ENCODE measurements at places on chromosomes 12 and 14. TPM values are rescaled to one million over a fixed set of nuclear protein-coding genes. Genes with fewer than 3 reads are reported as not detected.

- no peak for DNase-seq
Measured at GRCh38 chr12:14665354-14666348, 30.7 kb downstream of the GUCY2C start.

DNA sequence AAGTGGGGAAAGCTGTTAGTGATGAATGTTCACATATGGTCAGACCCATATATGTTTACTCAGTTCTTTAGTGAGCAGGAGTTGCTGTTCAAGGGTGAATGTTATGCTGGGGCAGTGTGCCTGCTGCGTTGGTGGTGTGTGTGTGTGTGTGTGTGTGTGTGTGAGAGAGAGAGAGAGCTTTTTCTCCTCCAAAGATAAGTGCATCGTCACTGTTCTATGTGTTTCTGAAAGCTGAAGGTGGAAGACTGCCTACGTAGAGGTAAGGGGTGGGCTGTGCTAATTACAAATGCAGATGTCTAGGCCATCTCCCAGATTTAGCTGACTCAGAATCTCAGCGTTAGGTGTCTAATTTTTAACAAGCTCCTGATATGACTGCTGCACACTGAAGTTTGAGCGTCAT is 10.5 kb downstream of the GABARAPL1 start:
- DNase-seq: no peak

Gene CLEC7A
- polyA plus RNA-seq: not detected

DNA sequence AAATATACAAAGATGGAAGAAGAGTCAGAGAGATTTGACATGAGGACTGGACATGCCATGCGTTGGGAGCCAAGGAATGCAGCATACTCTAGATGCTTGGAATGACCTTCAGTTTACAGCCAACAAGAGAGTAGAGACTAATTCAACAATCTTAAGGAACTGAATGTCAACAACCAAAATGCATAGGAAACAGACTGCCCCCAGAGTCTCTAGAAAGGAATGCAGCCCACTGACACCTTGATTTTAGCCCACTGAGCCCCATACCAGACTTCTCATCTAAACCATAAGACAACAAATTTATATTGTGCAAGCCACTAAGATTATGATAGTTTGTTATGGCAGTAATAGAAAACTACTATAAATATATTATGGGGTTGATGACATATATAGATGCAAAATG is 611.2 kb downstream of the RPS29 start:
- no peak for DNase-seq

DNA sequence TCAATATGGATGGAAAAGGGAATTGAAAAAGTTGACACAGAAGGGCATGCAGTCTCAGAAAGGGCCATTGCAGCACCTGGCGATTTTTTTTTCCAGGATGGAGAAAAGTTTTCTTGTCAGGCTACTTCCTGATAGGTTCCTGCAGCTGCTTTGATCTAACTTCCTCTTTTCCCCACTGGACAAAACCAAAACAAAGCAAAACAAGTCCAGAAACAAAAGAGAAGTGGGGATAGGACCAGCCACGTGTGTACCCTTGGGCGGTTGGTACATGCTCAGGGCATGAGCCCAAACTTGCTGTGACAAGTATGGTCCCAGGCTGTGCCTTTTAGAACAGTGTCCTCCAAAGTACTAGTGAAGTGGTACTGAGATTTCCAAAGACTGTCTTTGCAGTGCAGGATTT is 89.8 kb downstream of the CHST11 start:
- no peak for DNase-seq

Data from GM12878 (cell line).